ENCODE measurements at places on chromosomes 1 and 21.

GRCh38 chr1:2099886-2100779, 49.9 kb downstream of the PRKCZ start:
- peak; percentile 10 for DNase-seq

- no peak for DNase-seq
Measured at GRCh38 chr1:173572201-173572873, 30.5 kb downstream of the SLC9C2 start.

GRCh38 chr1:8394456-8395321, 76.8 kb downstream of the SLC45A1 start:
- peak; percentile 63 for DNase-seq

GRCh38 chr1:26696654-26697430, 1.0 kb downstream of the ARID1A start:
- DNase-seq = no peak

DNA sequence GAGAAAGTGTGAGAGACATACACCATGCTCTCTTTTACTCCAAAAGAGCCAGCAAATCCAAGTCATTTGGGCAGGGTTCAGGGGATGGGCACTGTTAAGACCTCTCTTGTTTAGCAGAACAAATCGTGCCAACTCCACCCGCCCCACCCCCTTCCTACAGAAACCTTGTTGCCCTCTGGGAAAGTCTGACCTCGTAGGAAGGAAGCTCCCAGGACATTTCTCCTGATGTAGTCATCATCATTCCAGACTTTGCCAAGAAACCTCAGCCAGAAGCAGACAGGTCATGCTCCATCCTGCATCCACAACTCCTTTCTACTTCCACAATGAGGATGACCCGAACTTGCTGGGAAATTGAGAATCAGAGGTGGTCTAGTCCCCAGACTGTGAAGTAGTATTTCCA, 57.7 kb downstream of the UBE2T start:
- peak; percentile 63 for DNase-seq

DNA sequence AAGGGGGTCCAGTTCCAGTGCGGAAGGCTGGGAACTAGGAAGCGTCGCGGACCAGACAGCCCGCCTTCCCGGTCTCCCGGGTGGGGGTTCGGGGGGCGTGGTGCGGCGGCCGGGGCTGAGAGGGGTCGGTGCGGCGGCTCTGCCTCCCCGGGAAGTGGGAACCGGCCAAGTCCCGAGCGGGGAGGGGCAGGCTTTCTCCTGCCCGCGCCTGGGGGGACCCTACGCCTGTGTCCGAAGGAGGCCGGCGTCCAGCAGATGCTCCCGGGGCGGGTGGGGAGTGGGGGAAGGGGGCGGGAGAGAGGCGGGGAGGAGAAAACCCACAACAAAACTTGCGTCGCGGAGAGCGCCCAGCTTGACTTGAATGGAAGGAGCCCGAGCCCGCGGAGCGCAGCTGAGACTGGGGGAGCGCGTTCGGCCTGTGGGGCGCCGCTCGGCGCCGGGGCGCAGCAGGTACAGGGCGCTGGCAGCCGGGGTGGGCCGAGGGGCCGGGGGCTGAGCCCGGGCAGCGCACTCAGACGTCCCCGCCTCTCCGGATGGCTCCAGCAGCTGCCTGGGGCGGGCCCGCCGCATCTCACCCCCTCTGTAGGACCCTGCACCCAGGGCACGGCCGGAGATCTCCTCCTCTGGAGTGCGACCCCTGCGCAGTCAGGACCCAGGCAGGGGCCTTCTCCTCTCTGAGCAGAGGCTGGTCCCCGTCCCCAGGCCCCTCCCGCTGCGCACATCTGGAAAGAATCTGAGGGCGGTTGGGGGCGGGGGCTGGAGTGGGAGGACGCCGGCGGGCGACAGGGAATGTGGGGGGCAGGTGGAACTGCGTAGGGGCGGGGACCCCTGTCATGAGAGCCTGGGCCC, at the start of gene PODN:
Gene PODN, plus strand, starts transcription at position 355 of the 849 bp plus-strand sequence. CDS start 7,643 bp downstream, outside the sequence.
- no peak for DNase-seq

DNA sequence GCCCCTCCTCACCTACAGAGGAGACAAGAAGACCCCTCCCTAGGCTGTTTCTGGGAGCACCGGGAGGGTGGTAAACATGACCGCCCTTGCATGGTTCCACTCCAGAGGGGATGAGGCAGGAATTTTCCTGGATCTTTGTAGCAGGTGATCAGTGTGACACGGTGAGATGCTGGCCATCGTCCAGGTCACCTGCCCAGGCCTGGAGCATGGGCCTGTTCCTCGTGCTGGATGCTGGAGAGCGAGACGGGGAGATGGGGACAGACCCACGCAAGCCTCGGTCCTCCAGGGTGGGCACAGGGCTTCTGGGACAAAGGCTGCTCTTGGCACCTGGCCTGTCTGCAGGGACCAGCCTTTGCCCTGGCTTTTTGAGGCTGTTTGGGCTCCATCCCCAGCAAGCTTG, 46.2 kb downstream of the DMRTB1 start:
- no peak for DNase-seq

- no peak for DNase-seq
Measured at GRCh38 chr1:161079436-161080110, 9.8 kb downstream of the NECTIN4 start.

DNA sequence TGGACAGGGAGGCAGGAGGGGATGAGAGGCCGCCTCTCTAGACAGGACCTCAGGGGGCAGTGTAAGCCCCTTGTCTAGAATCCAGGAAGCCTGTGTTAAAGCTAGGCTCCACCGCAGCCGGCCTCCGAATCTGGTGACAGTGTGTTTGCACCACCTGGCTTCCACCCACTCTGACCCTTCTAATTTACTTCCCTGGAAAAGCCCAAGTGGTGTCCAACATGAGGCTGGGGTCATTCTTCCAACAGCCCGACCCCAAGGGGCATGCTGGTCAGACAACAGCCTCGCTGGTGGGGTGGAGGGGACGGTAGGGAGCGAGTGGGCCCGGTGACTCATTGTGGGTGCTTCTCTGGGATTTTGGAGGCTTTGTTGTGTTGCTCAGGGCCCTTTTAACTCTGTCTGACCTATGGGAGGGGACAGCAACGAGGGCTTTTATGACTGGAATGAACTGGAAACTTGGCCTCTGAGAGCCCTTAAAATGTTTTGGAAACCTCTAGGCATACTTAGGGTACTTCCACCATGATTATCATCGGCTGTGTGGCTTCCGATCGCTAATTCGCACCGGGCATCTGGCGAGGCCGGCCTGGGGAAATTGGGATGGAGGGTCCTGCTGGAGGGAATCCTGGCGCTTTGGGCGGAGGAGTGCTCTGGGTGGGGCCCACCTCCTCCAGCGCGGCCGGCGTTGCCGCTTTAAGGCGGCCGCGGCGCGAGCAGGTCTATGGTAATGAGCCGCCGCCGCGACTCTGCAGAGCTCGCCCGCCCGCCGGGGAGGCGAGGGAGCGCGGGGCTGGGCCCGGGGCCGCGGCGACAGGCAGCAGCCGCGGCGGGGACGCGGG, at the start of gene CELSR2:
Gene CELSR2, plus strand, starts transcription at position 743 of the 833 bp plus-strand sequence. CDS start 541 bp downstream, outside the sequence.
- no peak for DNase-seq

- no peak for DNase-seq
Measured at GRCh38 chr1:166297993-166298392, 131.2 kb upstream of the FAM78B start.

- no peak for DNase-seq
Measured at GRCh38 chr1:197553281-197553680, 222.0 kb downstream of the DENND1B start.

DNA sequence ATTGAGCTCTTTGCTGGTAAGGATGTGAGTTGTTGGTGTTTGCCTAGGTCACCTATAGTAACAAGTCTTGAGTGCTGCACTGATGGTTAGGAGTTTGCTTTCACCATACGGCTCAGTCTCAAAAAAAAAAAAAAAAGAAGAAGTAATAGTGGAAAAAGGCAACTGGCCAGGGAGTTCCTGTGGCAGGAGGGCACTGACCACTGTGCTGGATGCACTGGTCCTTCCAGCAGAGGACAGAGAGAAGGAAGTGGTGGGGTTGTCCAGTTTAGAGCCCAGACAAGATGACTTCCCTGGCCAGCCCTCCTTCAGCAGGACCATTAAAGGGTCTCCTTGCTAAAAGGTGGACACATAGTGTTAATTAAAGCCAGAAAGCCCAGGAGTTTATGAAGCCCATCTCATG, 11.9 kb upstream of the PTCH2 start:
- DNase-seq = no peak

GRCh38 chr1:6448749-6449631, 17.0 kb downstream of the TNFRSF25 start:
- no peak for DNase-seq

GRCh38 chr21:31220575-31220974, 123.5 kb downstream of the TIAM1 start:
- DNase-seq = no peak

- DNase-seq = no peak
Measured at GRCh38 chr1:226366290-226366689, 41.6 kb downstream of the PARP1 start.

DNA sequence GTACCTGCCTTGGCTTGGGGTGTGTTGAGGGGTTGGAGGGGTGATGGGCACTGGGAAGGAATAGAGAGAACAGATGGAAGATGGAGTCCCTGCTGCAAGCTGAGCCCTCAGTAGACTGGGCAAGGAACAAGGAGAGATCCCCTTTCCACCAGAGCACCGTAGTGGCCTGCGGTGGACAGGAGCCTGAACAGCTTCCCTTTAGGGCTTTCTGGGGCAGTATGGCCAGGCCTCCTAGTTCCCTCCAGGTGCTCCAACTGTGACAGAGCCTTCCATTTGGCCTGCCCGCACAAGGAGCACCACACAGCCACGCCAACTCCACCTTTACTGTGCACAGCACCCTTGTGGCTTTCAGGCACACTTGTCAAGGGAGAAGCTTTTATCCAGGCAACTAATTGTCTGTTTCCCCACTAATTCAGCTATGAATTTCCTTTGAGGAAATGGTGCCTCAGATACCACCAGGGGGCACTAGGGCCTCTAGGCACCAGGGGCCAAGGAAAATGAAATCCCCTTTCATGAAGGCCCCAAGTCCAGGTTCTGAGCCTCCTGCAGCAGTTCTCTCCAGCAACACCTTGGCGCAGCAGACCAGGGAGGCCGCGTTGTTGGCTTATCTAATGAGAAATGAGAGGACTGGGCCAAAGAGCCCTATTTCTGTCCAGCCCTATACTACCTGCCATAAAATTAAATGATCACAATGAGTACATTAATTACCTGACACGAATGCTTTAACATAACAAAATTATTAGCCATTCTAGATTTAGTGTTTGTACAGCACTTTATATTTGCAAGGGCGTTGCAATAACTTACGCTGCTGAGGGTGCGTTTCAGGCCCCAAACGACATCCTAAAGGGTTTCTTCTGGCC, 23.1 kb upstream of the ERI3 start:
- no peak for DNase-seq

Data from GM04504 (cell line).